ENCODE measurements at places on chromosomes 4 and X.

- no peak for DNase-seq
Observed at GRCh38 chrX:53122013-53122412, 28.1 kb downstream of the KANTR start.

GRCh38 chr4:79429113-79429903, 21.3 kb upstream of the GK2 start:
- no peak for DNase-seq

DNA sequence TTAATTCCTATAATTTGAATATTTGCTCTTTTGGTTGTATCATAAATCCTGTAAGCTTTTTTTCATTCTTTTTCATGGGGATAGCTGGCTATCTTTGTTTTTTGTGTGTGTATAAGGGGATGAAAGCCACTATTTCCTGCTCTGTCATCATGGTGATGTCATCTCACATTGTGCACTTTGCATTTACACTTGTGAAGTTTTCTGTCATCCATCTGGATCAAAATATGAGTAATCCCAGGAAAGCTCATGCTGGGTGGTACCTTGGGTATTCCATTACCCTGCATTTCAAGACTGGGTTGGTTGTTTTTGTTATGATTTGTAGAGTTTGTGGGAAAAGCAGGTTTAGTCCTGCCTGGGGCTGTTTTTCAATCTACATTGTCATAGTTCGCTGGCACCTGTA, 367.3 kb downstream of the CHIC1 start:
- peak; percentile 73 for DNase-seq

- peak; percentile 1 for DNase-seq
Observed at GRCh38 chrX:57772637-57773036, 92.6 kb upstream of the NLRP2B start.

- DNase-seq = no peak
Observed at GRCh38 chrX:134661295-134661694, 3.0 kb upstream of the PLAC1 start.

DNA sequence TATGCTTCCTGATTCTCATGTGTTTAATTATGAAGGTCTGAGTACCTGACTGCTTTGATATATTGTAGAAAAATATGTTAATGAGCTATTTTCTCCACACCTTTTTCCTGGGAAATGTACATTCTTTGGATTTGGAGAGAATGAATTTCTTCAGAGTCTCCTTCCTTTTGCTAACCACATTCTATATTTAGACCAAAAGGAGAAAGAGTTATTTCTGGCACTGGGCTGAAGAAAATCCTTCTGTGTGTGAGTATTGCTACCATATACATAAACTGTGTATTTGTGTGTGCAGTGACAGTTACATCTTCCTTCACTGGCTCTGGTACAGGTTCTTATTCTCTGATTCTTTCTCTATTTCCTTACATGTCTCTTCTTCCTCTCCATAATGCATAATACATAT, 44.5 kb upstream of the PGRMC2 start:
- DNase-seq = no peak

Data from epithelial cell of esophagus (primary cell).